Stimulated activated CD8-positive, alpha-beta memory T cell treated with anti-CD3 and anti-CD28 coated beads, Interleukin-2, amount 100 ng/mL, for 48 hours (primary cell): ENCODE measurements at places on chromosomes 4 and X.

GRCh38 chr4:112517067-112517634 is 1.2 kb upstream of the NEUROG2 start:
- DNase-seq = no peak

DNA sequence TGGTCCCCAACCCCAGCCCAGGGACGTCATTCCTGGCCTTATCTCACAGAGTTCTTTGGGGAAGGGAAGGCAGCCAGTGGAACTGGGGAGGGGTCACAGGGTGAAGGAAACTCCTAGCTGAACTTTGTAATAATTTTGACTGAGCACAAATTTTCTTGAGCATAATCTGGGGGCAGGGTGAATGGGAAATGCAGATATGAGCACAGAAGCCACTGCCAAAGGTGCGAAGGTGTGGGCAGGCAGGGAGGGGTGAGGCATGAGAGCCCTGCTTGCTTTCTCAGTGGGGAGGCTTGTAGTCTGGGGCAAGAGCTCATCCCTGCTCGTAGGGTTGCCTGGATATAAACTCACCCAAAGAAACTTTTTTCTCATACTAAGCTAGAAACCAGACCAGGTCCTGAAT is 34.9 kb downstream of the MGAT4D start:
- DNase-seq = no peak

GRCh38 chr4:63563288-63564014 is 845.8 kb downstream of the TECRL start:
- no peak for DNase-seq

- DNase-seq = no peak
Measured at GRCh38 chr4:110474481-110474880, 1.5 kb upstream of the ENPEP start.

DNA sequence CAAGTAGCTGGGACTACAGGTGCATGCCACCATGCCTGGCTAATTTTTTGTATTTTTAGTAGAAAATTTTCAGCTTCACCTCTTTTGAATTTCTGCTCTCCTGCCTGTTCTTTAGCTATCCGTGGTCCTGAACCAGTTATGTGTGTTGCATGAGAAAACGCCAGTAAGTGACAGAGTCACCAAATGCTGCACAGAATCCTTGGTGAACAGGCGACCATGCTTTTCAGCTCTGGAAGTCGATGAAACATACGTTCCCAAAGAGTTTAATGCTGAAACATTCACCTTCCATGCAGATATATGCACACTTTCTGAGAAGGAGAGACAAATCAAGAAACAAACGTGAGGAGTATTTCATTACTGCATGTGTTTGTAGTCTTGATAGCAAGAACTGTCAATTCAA is 13.9 kb downstream of the ALB start:
- no peak for DNase-seq

GRCh38 chr4:80393970-80394250 is 58.4 kb downstream of the CFAP299 start:
- no peak for DNase-seq

DNA sequence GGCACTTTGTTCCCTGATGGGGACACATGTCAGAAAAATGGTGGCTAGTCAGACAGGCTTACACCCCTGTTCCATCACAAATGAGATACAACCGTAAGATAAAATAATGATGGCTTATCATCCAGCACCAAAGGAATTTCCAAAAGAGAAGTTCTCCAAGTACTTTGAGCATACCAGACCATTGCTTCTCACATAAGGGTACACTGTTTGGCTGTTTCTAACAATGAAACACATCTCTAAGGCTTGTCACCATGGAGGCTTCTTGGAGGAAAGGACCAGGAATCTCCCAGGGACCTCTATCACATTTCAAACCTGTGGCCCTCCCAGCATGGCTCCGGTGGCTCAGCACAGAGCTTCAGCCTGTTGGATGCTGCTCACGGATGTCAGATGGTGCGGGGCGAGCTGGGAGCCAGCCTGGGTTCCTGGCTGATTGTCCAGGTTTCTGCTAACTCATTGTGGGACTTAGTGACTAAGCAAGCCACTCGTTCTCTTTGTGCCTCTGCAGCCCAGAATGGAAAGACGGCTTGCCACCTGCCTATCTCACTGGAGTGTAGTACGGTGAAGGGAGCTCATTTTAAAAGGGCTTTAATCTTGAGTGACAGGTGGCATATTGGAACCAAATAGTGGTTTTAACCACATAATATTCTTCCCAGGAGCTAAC is 54.5 kb downstream of the FHDC1 start:
- DNase-seq = no peak

- no peak for DNase-seq
Measured at GRCh38 chrX:119790977-119791436, 423 bp downstream of the RPL39 start.

GRCh38 chr4:60857130-60857753 is 342.9 kb upstream of the ADGRL3 start:
- no peak for DNase-seq

GRCh38 chrX:135556055-135556454 is 35.6 kb downstream of the INTS6L start:
- no peak for DNase-seq

GRCh38 chr4:157918036-157918832 is 254.6 kb downstream of the GASK1B start:
- no peak for DNase-seq

DNA sequence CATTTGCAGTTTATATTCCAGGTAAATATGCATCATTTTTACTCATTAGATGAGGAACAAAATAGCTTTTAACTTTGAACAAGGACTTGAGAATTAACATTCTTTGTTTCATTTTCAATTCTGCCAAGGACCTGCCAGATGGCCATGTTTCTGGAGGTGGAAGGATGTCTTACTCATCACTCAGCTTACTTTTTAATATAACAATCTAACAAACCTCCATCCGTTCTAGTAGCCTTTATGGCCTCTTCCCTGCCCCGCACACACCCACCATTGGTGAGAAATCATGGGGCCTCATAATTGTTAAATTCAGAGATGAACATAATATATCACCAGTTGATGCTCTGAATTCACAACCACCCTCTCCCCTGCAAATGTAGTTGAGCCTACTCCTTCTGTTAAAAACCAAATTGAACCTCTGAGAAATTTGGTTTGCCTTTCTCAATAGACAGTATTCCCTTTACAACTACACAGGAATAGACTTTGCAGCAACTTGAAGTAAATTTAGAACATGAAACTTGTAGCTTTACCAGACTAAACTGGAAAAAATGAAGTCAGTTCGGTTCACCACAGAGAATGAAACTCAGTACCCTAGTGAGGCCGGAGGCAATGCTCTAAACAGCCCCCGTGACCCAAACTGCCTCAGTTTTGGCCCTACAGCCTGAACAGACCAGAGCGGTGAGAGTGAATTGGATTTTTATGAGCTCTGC is 50.1 kb upstream of the ACSL4 start:
- DNase-seq = no peak

DNA sequence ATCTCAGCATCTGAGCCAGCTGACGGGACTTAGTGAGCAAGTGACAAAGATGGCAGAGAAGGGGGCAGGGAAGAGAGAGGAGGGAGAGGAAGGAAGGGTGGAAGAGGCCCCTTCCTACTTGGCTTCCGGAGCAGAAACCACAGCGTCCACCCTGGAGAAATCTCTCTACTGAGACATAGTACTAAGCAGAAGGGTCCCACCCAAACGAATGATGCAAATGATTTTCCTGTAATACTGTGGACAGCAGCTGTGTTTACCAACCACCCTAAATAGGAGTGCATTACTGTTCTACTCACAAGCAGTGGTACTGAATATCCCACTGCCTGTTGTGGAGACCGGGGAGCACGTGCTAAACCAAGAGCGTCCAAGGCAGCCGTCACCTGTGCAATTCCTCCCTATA is 29.4 kb downstream of the DTHD1 start:
- DNase-seq = no peak

GRCh38 chr4:76435528-76436319 is 695 bp downstream of the SHROOM3 start:
- no peak for DNase-seq

DNA sequence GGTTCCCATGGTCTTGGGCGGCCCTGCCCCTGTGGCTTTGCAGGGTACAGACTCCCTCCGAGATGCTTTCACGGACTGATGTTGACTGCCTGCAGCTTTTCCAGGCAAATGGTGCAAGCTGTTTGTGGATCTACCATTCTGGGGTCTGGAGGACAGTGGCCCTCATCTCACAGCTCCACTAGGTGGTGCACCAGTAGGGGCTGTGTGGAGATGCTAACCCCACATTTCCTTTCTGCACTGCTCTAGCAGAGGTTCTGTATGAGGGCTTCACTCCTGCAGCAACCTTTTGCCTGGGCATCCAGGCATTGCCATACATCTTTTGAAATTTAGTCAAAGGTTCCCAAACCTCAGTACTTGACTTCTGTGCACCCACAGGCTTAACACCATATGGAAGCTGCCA is 176.1 kb downstream of the DCAF12L1 start:
- DNase-seq = no peak

GRCh38 chrX:47160781-47161180 is 15.8 kb downstream of the RBM10 start:
- DNase-seq = no peak

DNA sequence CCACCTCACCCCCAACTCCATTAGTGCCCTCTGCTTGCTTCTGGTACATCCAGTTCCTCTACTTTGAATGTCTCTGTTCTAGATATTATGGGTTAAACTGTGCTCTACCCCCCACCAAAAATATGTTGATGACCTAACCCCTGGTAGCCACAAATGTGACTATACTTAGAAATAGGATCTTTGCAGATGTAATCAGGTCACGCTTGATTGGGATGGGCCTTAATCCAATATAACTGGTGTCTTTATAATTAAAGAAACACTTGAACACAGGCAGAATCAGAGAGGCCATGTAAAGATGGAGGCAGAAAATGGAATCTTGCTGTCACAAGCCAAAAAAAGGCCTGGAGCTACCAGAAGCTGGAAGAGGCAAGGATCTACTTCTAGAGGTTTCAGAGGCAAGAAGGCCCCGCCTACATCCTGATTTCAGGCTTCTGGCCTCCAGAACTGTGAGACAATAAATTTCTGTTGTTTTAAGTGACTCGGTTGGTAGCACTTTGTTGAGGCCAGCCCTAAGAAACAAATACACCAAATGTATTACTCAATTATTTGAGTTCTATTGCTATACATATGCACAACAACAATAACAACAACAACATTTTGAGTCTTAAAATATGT is 220.0 kb downstream of the PPP3CA start:
- no peak for DNase-seq

DNA sequence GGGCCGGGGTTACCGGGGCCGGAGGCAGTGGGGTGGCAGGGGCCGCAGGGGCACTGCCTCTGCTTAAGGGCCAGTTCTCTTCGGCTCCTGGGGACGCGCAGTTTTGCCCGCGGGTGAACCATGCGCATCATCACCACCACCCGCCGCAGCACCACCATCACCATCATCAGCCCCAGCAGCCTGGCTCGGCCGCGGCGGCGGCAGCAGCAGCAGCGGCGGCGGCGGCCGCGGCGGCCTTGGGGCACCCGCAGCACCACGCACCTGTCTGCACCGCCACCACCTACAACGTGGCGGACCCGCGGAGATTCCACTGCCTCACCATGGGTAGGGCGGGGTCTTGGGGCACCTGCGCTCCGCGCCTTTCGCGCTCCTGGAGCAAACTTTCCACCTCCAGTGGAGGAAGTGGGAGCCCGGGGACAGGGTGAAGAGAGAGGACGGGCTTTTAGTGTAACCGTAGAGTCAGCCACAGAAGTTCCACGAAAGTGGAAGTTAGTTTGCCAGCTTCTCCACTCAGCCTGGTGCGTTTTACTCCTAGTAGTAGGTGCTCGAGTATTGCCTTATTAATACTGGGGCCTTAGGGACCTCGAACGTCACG is 729 bp downstream of the GSX2 start:
- no peak for DNase-seq

- DNase-seq = no peak
Measured at GRCh38 chr4:26542991-26543390, 40.9 kb upstream of the TBC1D19 start.

- DNase-seq = no peak
Measured at GRCh38 chr4:153543351-153543750, 77.2 kb downstream of the TMEM131L start.

DNA sequence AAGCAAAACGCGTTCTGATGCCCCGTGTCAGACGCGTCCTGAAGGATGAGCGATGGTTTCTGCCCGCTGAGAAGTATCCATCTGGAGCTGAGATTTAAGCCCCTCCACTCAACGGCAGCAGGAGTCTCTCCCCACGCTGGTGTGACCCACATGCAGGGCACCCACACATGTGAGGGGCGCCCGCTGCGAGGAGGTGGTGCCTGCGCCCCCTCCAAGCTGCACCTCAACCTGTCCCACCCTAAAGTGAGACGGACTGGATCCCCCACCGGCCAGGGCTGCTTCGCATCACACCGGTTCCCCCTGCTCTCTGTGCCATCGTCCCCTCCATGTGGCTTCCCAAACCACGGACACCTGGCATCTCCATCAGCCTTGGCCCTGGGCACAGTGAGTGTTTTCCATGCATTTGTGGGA is 4.5 kb upstream of the PDE6B start:
- DNase-seq = no peak

- no peak for DNase-seq
Measured at GRCh38 chr4:7842384-7843279, 97.0 kb downstream of the AFAP1 start.

DNA sequence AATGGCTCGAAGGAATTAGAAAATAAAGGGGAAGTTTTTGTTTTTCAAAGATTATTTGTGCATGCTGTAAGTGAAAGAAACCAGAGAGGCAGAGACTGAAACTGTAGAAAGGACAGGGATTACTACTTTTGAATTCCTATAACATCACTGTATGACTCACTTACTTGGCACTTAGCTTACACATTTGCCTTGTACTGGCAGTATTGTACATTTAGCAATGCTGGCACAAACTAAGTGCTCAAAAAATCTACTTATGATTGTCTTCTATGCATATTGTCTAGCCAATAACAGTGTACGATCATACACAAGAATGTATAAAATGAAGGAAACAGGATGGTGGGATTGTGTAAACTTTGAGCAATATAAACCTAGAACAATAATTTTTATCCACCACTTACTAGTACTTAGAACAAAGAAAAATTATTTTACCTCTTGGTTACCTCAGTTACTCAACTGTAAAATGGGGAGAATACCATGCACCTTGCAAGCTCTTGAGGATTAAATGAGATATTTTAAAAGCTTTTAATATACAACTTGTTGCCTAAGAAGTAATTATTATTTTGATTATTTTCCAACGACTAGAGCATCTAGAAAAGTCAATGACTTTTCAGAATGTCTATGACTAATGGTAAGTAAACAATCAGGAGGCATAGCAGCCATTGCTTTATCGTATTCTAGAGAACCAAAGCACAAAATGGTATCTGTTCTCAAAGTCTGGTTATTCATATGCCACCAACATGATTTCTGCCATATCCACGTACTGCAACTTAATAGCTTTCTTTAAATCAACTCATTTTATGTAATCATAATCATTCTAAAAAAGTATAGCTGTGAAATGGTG is 4.7 kb downstream of the FAM120C start:
- DNase-seq = no peak

GRCh38 chr4:153731239-153731638 is 28.6 kb downstream of the RNF175 start:
- no peak for DNase-seq
